ENCODE measurements at places on chromosomes 3 and 15.

- DNase-seq = no peak
These were observed 260.4 kb upstream of the SLCO3A1 start for GRCh38 chr15:91593067-91593466.

DNA sequence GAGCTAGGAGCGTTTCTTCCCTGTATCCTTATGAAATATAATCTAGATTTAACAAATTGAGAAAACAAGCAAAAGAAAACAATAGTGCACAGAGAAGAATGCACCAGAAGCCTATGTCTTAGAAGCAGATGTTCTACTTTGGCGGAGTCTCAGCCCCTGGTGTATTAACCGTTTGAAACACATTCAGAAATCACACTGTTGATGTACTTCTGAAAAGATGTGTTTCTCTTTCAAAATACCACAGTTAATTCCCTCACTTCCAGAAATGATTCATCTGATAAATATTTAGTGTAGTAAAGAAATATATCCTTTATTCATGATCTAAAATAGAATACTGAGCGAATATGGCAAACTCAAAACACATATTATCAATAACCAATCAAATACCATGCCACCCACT, 77.7 kb downstream of the CBLB start:
- DNase-seq = no peak

DNA sequence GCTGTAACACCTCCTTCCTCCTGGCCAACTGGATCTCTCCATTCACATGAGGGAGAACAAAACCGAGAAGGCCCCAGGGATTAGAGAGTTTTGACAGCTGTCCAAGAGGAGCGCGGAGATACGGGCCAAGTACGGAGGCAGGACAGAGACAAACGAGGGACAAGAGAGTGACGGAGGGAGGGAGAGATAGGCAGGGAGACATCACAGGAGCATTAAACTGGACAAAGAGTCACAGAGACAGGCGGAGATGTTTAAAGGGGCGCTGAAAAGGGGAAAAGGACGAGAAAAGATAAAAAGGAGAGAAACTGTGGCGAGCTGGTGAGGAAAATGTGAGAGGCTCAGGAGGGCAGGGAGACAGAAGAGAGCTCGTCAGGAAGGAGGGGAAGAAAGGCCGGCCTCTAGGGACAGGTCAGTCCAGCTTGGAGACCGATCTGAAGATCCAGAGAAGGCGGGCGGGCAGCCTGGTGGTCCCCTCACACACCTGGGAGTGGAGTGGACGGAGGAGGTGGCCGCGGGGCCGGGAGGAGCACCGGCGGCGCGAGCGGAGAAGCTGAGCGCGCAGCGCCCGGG, 40.5 kb upstream of the ROPN1 start:
- no peak for DNase-seq

- no peak for DNase-seq
These were observed 485 bp downstream of the CELF6 start for GRCh38 chr15:72319360-72319984.

DNA sequence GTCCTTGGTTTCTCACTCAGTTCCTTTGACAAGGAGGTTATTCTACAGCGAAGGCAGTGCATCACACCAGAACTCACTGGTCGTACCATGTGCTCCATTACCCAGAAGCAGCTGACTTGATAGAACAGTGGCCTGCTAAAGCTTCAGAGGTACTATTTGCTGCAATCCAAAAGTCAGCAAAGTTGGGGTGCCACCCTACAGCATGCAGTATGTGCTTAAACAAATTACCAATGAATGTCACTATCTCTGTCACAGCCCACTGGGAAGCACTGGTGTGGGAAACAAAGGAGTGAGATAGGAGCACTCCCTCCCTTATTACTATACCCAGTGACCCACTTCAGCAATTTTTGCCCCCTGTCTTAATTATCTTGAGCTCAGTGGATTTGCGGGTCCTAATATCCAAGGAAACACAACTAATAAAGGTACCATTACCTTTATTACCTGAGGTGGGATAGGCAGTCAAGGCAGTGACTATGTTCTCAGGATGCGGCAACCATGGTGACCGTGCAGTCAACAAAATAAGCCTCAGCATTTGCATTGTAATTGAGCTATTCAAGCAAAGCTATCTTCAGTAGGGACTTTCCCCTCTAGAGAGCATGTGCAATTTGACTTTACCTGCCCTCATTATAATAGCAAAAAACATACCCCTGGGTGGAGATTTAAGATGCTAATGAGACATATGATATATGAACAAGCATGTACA, 199.4 kb downstream of the OCA2 start:
- DNase-seq = no peak

DNA sequence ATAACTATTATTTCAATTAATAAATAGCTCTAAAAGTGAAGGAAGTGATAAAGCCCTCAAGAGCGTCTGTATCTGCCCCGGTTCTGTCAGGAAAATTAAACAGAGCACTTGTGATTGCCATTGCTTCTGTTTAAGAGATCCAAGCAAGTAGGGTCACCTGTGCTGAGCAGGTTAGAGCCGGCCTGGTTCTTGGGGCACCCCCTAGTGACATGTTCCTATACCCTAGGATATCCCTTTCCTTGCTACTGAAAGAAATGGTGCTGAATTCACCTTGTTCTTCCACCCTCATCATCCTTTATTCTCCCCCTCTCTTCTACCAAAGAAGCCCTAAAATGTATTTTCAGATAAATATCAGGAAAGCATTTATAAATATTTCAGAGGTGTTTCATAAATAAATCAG, 323.5 kb downstream of the RORA start:
- no peak for DNase-seq

- DNase-seq = no peak
These were observed 21.1 kb downstream of the MAPK6 start for GRCh38 chr15:52039925-52040781.

DNA sequence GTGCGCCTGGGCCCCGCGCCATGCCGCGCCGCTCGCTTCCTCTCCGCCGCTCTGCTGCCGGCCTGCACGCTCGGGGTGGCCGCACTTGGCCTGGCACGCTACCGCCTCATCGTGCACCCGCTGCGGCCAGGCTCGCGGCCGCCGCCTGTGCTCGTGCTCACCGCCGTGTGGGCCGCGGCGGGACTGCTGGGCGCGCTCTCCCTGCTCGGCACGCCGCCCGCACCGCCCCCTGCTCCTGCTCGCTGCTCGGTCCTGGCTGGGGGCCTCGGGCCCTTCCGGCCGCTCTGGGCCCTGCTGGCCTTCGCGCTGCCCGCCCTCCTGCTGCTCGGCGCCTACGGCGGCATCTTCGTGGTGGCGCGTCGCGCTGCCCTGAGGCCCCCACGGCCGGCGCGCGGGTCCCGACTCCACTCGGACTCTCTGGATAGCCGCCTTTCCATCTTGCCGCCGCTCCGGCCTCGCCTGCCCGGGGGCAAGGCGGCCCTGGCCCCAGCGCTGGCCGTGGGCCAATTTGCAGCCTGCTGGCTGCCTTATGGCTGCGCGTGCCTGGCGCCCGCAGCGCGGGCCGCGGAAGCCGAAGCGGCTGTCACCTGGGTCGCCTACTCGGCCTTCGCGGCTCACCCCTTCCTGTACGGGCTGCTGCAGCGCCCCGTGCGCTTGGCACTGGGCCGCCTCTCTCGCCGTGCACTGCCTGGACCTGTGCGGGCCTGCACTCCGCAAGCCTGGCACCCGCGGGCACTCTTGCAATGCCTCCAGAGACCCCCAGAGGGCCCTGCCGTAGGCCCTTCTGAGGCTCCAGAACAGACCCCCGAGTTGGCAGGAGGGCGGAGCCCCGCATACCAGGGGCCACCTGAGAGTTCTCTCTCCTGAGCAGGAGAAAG, 951 bp downstream of the GPR62 start:
- DNase-seq = no peak

DNA sequence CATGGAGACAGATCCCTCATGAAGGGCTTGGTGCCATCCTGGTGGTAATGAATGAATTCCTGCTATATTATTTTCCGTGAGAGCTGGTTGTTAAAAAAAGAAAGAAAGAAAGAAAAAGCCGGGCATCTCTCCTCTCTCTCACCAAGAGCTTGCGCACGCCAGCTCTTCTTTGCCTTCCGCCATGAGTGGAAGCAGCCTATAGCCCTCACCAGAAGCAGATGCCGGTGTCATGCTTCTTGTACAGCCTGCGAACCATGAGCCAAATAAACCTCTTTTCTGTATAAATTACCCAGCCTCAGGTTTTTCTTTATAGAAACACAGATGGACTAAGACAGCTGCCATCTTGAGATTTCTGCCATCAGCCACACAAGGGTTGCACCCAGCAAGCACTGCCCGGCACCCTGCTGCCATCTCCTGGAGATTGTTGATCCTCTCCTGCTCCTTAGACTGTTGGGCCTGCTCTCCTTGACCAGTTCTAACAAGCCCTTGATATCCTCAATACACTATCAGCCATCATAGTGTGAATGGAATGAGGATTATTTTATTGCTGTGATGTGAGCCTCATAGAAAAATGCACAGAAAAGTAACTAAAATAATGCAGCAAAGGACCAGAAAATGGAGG, 3.5 kb upstream of the AHSG start:
- no peak for DNase-seq

DNA sequence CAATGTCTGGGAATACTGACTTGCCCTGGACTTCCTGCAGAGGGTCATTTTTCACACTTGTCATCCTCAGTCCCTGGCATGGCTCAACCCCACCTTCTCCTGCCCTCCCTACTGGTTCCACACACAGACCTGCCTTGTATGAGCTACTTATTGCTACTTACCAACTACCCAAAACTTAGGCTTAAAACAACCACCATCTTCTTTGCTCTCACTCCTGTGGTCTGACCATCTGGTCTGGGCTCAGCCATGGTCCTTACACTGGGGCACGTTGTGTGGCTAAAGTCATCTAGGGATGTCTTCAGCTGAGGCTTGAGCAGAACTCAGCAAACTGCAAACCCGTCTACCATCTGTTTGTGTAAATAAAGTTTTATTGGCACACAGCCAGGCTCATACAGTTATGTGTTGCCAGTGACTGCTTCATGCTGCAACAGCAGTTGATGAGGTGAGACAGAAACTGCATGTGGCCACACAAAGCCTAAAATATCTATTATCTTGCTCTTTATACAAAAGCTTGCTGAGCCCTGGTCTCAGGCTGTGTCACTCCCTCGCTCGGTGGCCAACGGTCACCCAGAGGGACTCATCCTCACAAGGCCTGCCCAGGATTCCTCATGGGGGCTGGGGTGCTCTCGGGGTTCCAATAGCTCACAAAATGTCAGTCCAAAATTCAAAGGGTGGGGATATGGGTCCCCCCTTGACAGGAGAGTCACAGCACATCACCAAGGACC, 43.5 kb downstream of the KLF15 start:
- DNase-seq = no peak

GRCh38 chr3:3305084-3305483, 125.6 kb upstream of the CRBN start:
- DNase-seq = no peak

DNA sequence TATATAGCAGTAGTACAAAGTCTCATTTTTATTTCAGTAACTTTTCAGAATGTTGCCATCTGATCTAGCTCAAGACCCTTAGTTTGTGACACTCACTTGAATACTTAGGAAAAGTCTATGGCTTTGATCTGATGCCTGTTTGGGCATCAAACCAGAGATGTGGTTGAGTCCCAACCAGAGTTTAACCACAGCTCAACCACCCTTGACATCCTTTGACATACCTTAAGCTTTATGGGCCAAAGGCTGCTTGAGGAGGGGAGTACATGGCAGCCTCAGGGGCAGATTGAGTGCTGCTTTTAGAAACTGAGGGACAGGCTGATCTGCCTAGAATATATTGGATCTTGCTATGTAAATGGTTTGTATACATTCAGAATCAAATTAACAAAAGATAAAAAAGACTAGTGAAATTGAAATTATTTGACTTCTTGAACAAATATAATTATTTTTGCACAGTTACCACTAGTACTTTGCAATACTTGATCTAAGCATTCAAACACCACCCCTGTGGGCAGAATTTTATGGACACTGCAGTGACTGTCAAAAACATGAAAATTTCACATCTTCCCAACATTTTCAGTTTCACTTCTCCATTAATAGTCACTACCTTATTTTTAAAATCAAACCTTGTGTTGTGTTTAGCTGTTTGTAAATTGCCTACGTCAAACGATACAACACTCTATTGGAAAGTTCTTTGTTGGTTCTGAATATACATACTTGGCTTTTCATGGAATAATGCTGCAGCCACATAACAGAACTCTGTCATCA, 199.8 kb downstream of the UBE2E2 start:
- no peak for DNase-seq

GRCh38 chr3:146092230-146092629, 68.8 kb downstream of the PLOD2 start:
- DNase-seq = peak; percentile 3

DNA sequence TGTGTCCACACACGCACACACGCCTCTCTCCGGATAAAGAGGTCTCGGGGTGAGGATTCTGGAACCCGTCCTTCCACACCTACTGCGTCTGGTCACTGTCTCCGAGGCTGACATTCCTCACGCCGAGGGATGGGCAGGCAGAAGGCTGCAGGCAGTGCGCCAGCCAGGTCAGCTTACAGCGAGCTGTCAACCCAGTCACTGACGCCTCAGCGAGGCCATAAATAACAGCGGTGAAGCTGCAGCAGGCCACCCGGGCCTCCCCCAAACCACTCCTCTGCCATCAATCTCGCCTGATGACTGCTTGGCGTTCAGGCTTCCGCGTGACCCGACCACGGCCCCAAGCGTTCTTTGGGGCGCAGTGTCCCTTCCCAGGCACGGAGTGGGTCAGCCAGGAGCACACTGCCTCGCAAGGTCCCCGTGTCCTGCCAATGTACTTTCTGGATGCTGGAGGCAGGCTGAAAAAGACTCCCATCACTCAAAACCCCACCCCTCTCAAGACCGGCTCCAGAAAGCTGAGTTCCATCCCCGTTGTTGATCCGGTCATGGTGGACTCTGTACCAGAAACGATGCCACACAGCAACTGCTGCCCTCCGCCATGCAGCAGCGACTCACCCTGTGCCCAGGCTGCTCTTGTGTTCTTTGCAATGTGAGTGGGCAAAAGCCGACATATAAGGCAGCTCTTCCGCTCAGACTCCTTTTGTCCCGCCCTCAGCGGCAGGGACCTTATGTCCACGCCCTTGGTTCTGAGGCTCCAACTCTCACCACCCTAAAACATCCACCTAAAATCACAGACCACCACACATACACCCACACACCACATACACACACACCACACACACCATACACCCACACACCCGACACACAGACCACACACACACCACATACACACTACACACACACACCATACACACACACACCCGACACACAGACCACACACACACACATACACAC, 27.1 kb downstream of the CPN2 start:
- peak; percentile 59 for DNase-seq

DNA sequence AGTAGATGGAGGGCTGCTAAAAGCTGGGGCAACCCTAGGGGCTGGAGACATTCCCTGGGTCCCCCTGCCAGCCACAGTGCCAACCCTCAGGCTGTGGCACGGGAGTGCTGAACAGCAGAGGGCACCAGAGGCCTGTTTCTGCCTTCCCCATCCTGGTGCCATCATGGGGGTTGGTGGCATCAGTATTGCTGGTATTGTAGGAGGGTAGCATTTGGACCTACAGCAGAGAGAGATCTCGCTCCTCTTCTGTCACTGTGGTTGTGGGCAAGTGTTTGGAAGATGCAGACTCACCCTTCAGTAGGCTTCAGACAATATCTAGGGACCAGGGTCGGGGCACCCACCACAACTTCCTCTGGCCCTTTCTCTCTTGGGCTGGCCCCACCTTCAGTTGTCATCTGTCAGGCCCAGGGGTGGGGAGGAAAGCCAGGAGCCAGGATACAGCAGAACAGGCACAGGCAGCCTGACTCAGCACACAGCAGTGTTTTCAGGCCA, 123.5 kb downstream of the RPLP1 start:
- no peak for DNase-seq

GRCh38 chr3:196617256-196617655, 22.2 kb upstream of the NRROS start:
- DNase-seq = no peak

GRCh38 chr3:171088964-171089754, 62.6 kb upstream of the SLC2A2 start:
- DNase-seq = peak; percentile 23
